Fibroblast of upper back skin (primary cell): ENCODE measurements at places on chromosomes 7 and 10.

DNA sequence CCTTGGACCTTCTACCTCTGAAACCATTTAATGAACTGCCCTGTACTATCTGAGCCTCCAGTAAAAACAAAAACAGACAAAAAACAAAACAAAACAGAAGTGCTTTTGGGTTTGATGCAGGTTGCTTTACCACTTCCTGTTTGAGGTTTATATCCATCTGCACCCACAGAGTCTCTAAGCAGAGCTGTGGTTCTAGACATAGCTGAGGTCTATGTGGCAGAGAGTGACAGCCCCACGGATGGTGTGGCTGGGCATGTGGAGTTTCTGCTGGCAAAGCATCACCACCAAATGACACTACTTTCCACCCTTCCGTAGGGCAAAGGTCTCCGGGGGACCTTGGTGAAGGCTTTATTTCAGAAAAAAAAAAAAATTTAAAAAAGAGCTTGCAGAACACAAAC is 754.2 kb downstream of the GRID1 start:
- no peak for DNase-seq

GRCh38 chr7:158302274-158303070 is 285.2 kb downstream of the PTPRN2 start:
- no peak for DNase-seq

GRCh38 chr7:123784263-123784662 is 35.5 kb upstream of the WASL start:
- no peak for DNase-seq

DNA sequence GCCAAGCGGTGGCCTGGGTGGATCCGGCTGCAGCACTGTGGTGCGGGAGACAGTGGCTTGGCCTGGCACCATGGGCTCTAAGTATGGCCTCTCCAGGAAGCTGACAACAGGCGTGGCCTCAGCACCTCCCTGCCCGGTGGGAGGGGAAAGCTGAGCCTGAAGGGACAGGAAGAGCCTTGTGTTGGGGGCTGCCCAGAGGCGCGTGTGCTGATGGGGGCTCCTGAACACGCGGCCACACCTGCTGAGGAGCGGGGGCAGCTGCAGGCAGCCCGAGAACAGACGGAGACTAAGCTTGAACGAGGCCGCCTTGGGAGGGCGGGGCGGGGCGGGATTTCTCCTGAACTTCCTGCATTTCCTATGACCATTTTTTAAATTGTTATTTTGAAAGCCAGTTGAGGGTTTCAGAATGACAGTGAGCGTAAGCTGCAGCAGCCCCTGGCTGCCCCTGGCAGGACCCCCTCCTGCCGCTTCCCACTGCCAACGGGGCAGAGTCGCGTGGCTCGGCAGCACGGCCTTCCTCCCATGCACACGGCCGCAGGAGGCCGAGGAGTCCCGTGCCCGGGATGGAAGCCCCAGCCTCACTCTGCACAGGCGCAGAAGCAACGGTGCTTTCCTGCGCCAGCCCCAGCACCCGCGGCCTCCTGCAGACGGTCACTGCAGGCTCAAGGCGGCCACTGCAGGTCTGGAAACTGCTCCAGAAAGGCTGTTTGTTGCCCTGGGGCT is 43.2 kb downstream of the DPYSL4 start:
- no peak for DNase-seq

GRCh38 chr10:73209705-73210104 is 37.4 kb downstream of the DNAJC9 start:
- DNase-seq, result peak; percentile 31

GRCh38 chr7:47285860-47286491 is 295.9 kb downstream of the TNS3 start:
- peak; percentile 94 for DNase-seq

DNA sequence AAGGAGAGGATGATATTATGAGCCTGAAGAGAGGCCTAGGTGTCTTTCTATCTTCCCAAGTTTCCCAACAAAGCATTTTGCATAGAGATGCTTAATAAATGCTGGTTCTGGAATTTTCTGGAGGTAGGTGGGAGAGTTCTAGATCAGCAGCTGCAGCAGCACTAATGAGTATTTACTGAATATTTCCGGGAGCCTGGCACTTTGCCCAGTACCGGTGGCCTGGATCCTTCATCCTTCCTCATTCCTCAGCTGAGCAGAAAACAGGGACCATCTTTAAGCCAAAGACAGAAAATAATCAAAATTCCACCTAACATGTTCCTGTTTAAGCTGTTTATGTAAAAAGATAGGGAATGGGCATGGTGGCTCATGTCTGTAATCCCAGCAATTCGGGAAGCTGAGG is 813.2 kb upstream of the AUTS2 start:
- peak; percentile 59 for DNase-seq

GRCh38 chr10:133258818-133259601 is 17.7 kb downstream of the ADAM8 start:
- peak; percentile 97 for DNase-seq

GRCh38 chr7:77450613-77451012 is 34.5 kb upstream of the GSAP start:
- no peak for DNase-seq

DNA sequence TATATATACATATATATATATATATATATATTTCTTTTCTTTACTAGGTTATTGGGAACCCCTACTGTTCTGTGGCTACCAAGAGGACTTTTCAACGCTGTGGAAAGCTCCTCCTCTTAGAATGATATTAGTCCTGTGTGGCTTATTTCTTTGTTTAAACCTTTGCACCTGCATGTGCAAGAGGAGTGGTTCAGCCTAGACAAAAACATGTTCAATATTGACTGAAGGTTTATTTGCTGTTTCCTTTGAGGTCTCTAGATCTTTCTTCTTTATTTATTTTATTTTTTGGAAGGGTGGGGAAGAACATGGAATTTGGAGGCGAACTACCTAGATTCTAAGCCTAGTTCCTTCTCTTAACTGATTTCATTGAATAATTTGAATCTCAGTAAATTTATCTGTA is 118.1 kb downstream of the GNAT3 start:
- DNase-seq, result no peak

DNA sequence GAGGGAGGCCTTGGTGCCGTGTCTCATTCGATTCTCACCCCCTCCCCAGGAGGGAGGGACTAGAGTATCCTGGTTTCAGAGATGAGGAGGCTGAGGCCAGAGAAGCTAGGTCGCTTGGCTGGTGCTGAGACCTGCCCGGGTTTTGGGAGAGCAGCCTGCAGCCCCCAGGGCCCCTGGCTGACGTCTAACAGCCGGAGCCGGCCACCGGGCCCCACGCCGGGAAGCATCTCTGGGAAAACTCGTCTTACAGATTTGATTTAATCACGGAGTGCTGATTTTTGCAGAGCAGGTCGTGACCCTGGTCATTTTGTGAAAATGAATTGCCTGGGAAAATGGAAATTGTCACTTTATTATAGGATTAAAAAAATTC is 97.5 kb downstream of the MICALL2 start:
- no peak for DNase-seq

GRCh38 chr10:59623133-59624121 is 86.2 kb downstream of the SLC16A9 start:
- peak; percentile 23 for DNase-seq

DNA sequence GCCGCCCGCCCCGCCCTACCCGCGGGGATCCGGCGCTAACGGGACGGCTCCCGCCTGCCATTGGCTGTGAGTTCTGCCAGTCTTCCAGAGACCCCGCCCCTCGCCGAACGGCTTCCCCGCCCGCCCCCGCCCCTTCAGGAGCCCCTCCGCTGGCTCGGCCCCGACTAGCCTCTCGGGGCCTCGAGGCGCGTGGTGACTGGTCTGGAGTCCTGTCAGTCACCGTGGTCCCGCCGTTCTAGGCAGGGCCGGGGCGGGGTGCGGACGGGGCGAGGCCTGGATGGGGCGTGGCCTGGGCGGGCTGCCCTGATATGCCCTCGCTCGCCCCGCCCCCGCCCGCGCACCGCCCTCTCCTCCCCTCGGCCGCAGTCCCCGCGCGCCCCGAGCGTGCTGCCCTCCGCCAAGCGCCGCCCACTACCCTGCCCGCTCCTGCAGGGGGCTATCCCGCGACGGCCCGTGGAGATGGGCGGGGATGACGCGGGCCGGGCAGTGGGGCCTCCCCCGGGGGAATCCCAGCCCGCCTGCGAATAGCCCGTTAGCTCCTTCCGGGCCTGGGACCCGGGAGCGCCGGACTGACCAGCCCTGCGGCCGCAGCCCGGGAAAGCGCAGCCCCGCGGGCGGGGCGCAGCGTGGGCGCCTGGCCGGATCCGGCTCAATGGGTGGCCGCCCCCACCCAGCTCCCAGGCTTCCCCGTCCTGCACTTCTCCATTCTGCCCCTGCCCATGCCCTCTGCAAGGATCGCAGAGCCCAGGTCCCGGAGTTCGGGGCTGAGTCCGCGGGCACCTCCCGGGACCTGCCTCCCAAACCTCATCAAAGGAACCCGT is 444 bp upstream of the HIP1 start:
- DNase-seq, result peak; percentile 99

DNA sequence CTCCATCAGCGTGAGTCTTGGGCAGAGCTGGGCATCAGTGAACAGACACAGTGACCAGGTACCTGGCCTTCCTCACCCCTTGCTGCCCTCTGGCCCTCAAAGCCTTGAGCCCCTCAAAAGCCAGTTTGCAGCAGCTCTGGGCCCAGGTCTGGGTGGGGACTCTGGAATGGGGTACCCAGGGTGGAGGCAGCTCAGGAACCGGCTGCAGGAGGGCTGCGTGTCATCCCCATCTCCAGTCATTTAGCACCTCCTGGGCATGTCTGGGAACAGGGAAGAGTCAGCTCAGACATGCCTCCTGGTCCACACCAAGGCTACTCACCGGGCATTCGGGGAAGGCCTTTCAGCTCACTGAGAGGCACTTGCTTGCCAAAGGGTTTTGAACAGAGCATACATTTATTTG is 503.3 kb downstream of the TCERG1L start:
- DNase-seq, result no peak

DNA sequence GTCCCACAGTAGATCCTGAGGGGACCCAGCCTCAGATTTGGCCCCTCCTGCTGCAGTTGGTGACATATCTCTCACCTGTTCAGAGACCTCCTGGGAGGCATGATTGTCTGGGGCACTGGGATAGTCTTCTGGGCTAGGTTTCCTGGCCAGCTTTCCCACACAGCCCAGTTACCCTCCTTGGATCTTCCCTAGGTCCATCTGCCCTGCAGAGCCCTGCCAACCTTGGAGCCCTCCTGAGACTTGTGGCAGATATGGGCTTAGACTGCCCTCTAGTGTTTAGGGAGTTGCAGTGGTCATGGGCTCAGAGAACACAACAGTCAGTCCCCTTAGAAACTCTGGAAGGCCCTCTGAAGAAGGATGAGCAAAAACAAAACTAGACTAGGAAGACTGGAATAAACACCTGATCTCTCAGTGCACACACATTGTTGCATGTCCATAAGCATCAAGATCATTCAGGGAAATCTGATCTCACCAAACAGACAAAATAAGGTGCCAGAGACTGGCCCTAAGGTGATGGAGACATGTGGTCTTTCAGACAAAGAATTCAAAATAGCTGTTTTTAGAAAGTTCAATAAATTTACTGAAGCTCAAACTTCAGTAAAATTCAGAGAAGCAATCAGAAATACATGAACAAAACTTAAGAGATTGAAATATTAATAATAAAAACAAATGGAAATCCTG is 324.6 kb downstream of the ATRNL1 start:
- peak; percentile 57 for DNase-seq

- DNase-seq, result no peak
Observed at GRCh38 chr10:74766501-74766900, 59.9 kb upstream of the KAT6B start.

DNA sequence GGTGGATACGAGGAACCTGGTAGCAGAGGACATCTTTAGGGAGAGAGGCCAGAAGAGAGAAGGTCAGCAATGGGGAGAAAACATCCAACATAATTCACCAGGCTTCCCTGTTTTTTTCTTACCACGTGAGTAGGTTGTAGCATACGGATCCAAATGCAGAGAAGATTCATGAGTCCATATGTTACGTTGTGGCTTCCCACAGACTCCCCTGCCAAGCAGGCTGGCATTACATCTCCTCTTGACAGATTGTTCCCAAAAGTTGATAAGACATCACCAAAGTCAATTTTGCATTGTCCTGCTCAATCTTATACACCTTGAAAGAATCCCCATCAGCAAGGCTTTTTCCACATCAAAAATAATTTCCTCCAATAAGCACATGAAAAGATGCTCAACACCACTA is 39.7 kb downstream of the DRGX start:
- DNase-seq, result no peak

DNA sequence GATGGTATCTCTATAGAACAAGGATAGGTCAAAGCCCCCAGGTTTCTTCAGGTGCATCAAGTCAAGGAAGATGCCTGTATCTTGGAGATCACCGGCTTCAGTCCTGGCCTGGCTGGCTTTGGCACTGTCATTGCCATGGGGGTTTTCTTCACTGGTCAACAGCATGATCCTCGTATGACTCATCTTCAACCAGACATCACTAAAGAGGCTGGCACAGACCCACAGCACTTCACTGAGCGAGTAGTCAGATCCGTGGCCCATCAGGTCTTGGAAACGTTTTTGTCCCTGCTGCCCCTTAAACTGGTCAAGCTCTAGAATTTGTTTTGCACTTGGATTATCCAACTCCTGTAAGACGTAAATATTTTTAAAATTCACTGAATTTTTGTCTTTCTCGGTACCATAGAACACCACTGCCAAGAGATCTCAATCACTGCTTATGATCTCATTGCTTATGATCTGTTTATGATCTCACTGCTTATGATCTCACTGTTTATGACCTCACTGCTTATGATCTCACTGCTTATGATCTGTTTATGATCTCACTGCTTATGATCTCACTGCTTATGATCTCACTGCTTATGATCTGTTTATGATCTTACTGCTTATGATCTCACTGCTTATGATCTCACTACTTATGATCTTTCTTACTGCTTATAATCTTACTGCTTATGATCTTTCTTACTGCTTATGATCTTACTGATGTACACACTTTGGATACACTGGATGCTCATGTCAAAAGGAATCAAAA is 135.2 kb downstream of the CYP26A1 start:
- no peak for DNase-seq

DNA sequence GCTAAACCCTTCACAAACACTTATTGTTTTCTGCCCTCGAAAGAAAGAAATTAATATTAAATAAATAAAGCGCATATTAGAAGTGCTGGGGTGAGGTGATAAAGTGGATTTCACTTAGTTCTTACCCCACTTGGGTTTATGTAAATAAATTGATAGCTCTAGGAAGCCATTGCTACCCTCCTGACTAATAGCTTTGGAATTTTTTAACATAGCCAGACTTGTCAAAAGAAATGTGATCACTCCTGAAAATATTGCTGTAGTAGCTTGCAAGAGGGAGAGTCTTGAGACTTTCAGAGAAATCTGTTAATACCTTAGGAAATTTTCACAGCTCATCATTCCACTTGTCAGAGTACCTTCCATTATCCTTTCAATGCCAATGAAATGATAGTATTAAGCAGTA is 7.6 kb downstream of the ARL5B start:
- DNase-seq, result peak; percentile 83
